ENCODE measurements at places on chromosomes 3 and 15.

GRCh38 chr3:192367616-192368015 is 359.7 kb downstream of the FGF12 start:
- no peaks in the 10 kb centered on the region for H3K27me3 ChIP-seq
- no peak overlapping the region for H3K4me3 ChIP-seq
- H3K27ac ChIP-seq = no peak overlapping the region
- DNase-seq = no peak
- no peaks in the 10 kb centered on the region for H3K4me1 ChIP-seq

DNA sequence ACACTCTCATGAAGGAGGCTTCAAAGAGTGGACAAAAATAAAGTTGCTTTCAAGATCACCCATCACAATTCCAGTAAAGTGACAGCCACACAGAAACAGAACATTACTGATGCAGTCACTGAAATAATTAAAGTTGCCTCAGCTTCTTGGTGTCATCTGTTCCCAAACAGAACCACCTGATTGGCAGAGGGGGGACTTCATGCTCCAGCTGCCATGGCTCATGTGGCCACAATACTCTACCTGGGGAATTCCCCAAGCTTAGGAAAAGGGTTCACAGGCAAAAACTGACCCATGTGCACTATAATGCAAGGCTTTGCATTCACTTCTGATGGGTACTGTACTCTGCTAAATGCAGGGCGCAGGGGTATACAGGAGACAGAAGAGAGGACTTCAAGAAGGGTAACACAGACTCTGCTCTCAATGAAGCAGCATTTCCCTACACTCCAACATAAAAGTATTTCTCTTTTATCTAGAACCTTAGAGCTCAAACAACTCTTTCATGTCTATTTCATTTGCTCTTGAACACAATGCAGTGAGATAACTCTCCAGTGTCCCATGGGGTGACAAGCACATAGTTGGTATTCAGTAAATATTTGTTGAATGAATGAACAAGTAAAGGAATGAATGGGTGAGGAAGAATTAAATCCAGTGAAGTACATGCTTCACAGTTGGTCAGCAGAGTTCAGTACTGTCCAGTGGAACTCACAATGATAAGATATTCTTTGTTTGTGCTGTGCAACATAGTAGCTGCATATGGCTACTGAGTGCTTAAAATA is 8.6 kb upstream of the CTNNB1 start:
- DNase-seq = no peak
- no peaks in the 10 kb centered on the region for H3K27me3 ChIP-seq
- H3K27ac ChIP-seq = no peak overlapping the region
- H3K36me3 ChIP-seq = no peaks in the 10 kb centered on the region
- no peak overlapping the region for H3K4me3 ChIP-seq
- H3K4me1 ChIP-seq = no peaks in the 10 kb centered on the region

DNA sequence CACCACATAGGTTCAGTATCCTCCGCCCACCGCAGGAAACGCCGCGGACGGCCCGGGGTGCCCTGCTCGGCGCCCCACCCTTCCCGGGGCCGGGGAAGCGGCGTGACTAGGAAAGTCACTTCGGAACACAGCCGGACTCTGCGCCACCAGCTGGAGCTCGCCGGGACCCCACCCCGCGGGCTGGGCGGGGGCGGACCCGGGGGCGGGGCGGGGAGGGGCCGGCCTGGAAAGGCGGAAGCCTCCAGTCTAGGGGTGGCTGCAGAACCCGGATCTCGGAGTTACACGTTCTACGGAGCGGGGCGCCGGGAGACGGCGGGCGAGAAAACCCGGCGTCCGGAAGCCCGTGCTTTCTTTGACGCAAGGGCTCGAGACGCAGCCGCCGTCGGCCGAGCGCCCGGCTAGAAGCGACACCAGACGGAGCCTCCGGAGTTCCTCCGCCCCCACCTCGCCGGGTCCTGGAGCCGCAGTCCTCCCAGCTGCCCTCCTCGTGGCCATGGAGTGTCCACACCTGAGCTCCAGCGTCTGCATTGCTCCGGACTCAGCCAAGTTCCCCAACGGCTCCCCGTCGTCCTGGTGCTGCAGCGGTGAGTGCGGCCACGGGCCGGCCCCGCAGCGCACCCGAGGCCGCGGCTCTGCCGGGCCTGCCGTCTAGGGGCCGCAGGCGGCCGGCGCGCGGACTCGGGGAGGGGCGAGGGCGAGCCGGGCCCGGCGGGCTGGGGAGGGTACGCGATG is at the start of gene USP3:
USP3 (plus strand) TSS at position 347 of the 732 bp plus-strand sequence; CDS start at position 494, 147 bp downstream.
- no peaks in the 10 kb centered on the region for H3K27me3 ChIP-seq
- peaks cover 65% of the 10 kb centered on the region for H3K4me1 ChIP-seq
- peak within 1 kb of the TSS; percentile 95 for H3K4me3 ChIP-seq
- H3K36me3 ChIP-seq = peaks cover 3% of the 10 kb centered on the region

GRCh38 chr15:25766417-25766816 is 96.7 kb downstream of the ATP10A start:
- no peak overlapping the region for H3K4me3 ChIP-seq
- no peaks in the 10 kb centered on the region for H3K4me1 ChIP-seq
- DNase-seq = no peak
- H3K36me3 ChIP-seq = no peaks in the 10 kb centered on the region

- H3K36me3 ChIP-seq = no peaks in the 10 kb centered on the region
- H3K27ac ChIP-seq = no peak overlapping the region
- no peaks in the 10 kb centered on the region for H3K4me1 ChIP-seq
- DNase-seq = peak; percentile 2
- no peaks in the 10 kb centered on the region for H3K27me3 ChIP-seq
- H3K4me3 ChIP-seq = no peak overlapping the region
Measured at GRCh38 chr3:130276203-130276803, 69.2 kb upstream of the COL6A5 start.

DNA sequence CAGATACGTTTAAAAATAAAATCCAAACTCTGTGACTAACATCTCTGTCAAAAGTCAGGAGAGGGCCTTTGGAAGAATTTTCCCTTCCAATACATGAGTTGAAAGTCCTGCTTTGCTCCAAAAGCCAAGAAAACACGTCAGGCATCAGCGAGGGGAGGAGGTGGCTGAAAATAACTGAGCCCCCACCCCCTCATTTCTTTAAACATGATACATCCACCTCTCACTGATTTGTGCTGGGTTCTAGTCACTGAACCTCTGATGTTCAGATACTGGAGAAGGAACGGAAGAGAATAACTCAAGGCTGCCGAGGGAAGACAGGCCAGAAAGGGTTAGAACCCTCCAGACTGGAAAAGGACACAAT is 9.4 kb upstream of the SEMA5B start:
- no peak overlapping the region for H3K27ac ChIP-seq
- DNase-seq = no peak
- no peaks in the 10 kb centered on the region for H3K4me1 ChIP-seq
- H3K36me3 ChIP-seq = no peaks in the 10 kb centered on the region

- H3K4me3 ChIP-seq = no peak overlapping the region
- H3K27me3 ChIP-seq = no peaks in the 10 kb centered on the region
- H3K27ac ChIP-seq = no peak overlapping the region
- H3K4me1 ChIP-seq = peaks cover under 1% of the 10 kb centered on the region
Measured at GRCh38 chr15:60039316-60039715, 35.2 kb downstream of the FOXB1 start.

DNA sequence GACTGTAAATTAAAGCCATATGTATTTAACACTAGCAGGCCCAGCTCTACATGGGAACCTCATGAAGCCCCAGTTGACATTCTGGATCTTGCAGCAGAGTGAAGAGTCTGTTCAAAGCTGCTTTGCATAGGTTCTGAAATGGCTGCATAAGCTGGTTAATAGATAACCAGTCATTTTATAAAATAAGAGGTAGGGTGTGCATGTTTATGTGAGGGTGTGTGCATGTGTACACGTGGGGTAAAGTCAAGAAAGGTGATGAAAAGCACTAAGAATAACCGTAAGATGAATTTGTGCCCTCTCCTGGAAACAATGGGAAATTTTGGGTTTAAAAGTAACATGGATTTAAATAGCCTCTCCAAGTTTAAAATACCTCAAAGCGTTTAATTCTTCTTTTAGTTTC is 33.0 kb downstream of the PAQR9 start:
- no peak overlapping the region for H3K27ac ChIP-seq
- H3K27me3 ChIP-seq = no peaks in the 10 kb centered on the region
- no peaks in the 10 kb centered on the region for H3K4me1 ChIP-seq
- DNase-seq = no peak
- H3K4me3 ChIP-seq = no peak overlapping the region
- no peaks in the 10 kb centered on the region for H3K36me3 ChIP-seq

GRCh38 chr3:35864871-35865270 is 225.5 kb downstream of the ARPP21 start:
- H3K27ac ChIP-seq = no peak overlapping the region
- H3K4me3 ChIP-seq = no peak overlapping the region
- H3K36me3 ChIP-seq = no peaks in the 10 kb centered on the region
- DNase-seq = no peak
- no peaks in the 10 kb centered on the region for H3K27me3 ChIP-seq
- H3K4me1 ChIP-seq = no peaks in the 10 kb centered on the region

GRCh38 chr3:185852635-185853034 is 27.8 kb upstream of the IGF2BP2 start:
- H3K27me3 ChIP-seq = no peaks in the 10 kb centered on the region
- no peak overlapping the region for H3K4me3 ChIP-seq
- DNase-seq = no peak
- no peaks in the 10 kb centered on the region for H3K4me1 ChIP-seq
- H3K36me3 ChIP-seq = no peaks in the 10 kb centered on the region

- H3K36me3 ChIP-seq = no peaks in the 10 kb centered on the region
- no peak overlapping the region for H3K27ac ChIP-seq
- DNase-seq = no peak
- no peak overlapping the region for H3K4me3 ChIP-seq
- no peaks in the 10 kb centered on the region for H3K27me3 ChIP-seq
Measured at GRCh38 chr15:62301993-62302675, 137.0 kb upstream of the C2CD4B start.

DNA sequence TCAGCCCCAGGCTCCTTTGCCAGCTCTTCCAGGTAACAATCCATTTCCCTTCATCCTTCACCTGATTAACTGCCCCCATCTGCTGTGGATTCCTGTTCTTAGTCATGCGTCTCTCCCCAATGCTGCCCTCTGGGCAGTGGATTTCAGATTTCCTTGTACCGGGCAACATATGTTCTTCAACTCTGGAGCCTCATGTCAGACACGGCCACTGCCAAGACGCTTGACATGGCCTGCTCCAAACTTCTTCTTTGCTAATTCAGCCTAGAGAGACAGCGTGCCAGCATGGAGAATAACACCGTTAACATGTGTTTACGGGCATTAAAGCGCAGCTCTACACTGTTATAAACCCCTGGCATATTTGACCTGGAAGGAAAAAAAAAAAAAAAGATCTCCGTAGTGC is 1035.1 kb upstream of the NR2F2 start:
- H3K27me3 ChIP-seq = no peaks in the 10 kb centered on the region
- H3K4me1 ChIP-seq = no peaks in the 10 kb centered on the region
- H3K36me3 ChIP-seq = no peaks in the 10 kb centered on the region
- no peak overlapping the region for H3K27ac ChIP-seq
- DNase-seq = no peak

DNA sequence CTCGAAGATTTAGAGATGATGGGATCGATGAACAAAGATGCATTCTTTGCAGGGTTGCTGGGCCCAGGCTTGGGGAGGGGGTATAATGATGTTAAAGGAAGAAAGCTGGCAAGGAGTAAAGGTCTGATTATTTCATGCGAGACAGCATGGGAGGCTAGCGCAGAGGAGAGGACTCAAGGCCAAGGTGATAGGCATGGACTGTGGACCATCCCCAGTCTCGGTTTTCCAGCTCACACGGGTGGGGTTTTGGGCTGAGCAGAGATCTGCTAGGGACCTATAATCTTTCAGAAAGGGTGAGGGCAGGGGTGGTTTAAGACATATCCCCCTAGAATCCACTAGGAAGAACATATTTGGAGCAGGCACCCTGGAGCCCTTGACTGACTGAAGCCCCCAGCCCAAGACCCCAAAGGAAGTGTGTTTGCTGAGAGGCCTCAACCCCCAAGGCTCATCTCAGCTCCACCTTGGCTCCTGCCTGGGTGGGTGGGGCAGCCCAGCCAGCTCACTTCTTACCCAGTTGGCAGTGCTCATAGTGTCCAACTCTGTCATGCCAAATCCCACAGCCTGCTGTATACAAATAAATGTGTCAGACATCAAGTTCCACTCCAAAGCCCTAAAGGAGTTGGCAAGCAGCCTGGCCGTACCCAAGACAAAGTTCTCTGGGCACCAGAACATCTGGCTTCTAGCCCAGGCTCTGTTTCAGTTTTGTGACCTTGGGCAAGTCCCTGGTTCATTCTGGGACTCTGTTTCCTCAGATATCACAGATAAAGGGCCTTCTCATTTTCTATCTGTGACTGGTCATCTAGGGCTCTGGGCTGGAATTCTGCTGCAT is 17.9 kb downstream of the ACSBG1 start:
- no peak overlapping the region for H3K27ac ChIP-seq
- no peaks in the 10 kb centered on the region for H3K4me1 ChIP-seq
- no peak for DNase-seq
- H3K27me3 ChIP-seq = no peaks in the 10 kb centered on the region

GRCh38 chr3:126994661-126995245 is 11.8 kb downstream of the PLXNA1 start:
- H3K4me3 ChIP-seq = no peak overlapping the region
- no peak for DNase-seq
- no peaks in the 10 kb centered on the region for H3K4me1 ChIP-seq
- H3K27me3 ChIP-seq = no peaks in the 10 kb centered on the region
- no peaks in the 10 kb centered on the region for H3K36me3 ChIP-seq

GRCh38 chr3:107574650-107575049 is 51.9 kb downstream of the BBX start:
- no peak for DNase-seq
- no peak overlapping the region for H3K27ac ChIP-seq

GRCh38 chr3:102183186-102183585 is 251.6 kb upstream of the ZPLD1 start:
- H3K27ac ChIP-seq = no peak overlapping the region
- H3K27me3 ChIP-seq = no peaks in the 10 kb centered on the region
- no peak overlapping the region for H3K4me3 ChIP-seq
- no peak for DNase-seq
- peaks cover 18% of the 10 kb centered on the region for H3K4me1 ChIP-seq

DNA sequence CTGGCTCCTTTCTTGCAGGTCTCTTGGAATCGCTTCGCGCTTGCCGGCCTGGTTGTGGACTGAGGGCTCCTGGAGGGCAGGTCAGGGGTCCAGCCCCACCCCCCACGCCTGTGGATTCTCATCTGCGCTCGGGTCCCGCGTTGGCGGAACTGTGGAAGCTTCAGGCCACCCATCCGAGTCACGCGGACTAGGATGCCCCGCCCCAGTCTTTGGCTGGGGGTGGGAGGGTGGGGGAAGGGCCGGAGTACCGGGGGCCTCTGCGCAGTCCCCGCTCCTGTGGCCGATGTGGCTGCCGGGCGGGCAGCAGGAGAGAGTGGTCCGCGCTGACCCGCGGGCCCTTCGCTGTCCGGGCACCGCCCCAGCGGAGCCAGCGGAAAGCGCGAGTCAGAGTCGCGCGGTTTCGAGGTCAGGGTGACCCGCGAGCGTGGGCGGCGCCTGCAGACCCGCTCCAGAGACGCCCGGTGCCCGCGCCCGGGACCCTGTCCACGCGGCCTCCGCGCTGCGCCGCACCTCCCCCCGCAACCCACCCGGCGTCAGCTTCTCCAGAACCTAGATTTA is 114.2 kb downstream of the KLF13 start:
- peaks cover 32% of the 10 kb centered on the region for H3K4me1 ChIP-seq
- no peak for DNase-seq
- H3K27me3 ChIP-seq = no peaks in the 10 kb centered on the region
- peak overlapping the region; percentile 64 for H3K27ac ChIP-seq

- no peak overlapping the region for H3K27ac ChIP-seq
- no peaks in the 10 kb centered on the region for H3K36me3 ChIP-seq
- no peaks in the 10 kb centered on the region for H3K4me1 ChIP-seq
- H3K4me3 ChIP-seq = no peak overlapping the region
- H3K27me3 ChIP-seq = no peaks in the 10 kb centered on the region
Measured at GRCh38 chr3:140007081-140007480, 72.1 kb downstream of the CLSTN2 start.

- H3K36me3 ChIP-seq = no peaks in the 10 kb centered on the region
- H3K4me1 ChIP-seq = no peaks in the 10 kb centered on the region
- H3K27me3 ChIP-seq = no peaks in the 10 kb centered on the region
- no peak overlapping the region for H3K4me3 ChIP-seq
- H3K27ac ChIP-seq = no peak overlapping the region
- no peak for DNase-seq
Measured at GRCh38 chr3:95459706-95460105, 1354.7 kb upstream of the EPHA6 start.
